ENCODE measurements at places on chromosomes 6 and 20.

GRCh38 chr6:54586251-54586650 lies 260.3 kb upstream of the FAM83B start:
- no peak for DNase-seq

GRCh38 chr6:134658596-134658995 lies 291.3 kb downstream of the ALDH8A1 start:
- DNase-seq = no peak

DNA sequence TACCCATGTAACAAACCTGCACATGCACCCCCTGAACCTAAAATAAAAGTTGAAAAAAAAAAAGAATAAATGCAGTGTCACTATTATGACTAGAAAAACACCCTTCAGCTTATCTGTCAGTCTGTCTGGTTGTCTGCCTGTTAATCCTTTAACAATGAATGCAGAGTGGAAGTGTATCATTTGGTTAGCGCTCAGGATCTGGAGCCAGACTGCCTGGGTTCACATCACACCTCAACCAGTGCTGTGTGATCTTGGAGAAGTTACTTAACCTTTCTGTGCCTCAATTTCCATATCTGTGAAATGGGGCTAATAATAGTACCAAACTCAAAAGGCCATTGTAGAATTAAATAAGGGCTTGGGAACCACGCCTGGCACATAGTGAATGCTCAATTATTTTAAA lies 16.8 kb downstream of the ETV7 start:
- no peak for DNase-seq

DNA sequence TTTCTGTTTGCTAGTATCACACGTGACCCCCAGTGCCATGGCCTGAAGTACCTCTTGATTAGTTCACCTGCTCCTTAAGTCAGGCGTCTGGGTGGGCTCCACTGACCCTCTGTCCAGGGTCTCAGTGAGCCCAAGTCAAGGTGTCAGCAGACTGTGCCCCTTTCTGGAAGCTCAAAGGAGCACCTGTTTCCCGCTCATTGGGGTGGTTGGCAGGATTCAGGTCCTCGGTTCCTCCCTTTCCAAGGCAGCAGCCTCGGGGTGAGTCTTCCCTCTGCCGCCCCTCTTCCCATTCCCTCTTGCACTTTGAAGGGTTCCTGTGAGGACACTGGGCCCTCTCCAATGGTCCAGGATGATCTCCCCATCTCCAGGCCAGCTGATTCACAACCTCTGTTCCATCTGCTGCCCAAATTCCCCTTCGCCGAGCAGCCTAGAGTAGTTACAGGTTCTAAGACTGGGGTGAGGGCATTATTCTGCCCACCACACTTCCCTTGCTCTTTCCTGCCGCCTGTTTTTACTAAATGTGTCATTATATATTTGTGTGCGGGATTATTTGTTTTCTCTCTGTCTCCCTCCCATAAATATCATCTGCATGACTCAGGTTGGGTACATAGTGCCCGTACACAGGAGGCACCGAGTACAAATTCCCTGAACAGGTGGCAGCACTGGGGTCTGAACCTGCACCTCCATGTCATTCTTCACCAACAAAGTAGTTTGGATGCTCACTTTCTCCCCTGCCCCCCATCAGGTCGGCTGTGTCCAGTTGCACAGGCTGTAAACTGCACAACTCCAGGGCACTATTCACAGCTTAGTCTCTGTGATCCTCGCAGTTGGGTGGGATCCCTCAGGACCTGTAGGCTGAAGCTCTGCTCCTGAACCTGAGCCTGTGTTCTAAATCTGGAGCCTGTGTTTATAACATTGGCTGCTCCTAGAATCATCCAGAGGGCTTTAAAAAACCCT lies 58.5 kb downstream of the RBM38 start:
- no peak for DNase-seq

DNA sequence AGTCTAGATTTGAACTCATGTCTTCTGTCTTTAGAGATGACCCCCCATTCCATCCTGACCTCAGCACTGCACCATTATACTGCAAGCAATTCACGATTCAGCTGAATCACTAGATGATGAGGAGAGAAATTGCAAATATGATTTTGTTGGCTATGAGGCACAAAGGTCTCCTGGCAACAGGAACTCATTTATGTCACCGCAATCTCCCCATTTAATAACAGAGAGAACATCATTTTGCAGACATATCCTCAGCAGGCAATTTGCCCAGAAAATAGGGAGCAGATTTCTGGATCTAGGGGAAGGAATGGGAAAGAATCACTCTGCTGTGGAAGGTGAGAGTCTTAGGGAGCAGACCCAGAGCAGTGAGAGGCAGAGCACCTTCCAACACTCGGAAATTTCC lies 303.0 kb downstream of the PAX1 start:
- DNase-seq = no peak

GRCh38 chr20:16828666-16829305 lies 80.6 kb downstream of the OTOR start:
- DNase-seq = no peak

DNA sequence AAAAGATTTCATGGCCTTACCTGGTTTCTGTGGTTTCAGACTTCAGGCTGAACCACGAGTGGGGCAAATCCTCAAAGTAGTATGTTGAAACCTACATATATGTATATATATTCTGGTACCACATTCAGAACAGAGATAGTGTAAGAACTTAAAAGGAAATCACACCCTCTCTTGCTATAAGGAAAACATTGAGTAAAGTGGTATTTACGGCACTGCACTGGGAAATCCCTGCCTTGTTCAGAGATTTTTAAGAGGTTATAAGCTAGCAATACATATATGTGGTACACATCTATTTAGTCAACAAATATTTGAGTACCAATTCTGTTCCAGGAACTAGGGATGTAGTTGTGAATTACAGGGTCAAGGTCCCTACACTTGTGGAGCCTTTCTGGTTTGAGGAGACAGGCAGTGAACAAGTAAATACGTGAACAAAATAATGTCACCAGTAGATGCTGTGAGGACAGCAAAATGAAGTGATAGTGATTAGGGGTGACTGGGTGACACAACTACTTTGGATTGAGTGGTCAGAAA lies 1.7 kb downstream of the TM9SF4 start:
- DNase-seq = no peak

DNA sequence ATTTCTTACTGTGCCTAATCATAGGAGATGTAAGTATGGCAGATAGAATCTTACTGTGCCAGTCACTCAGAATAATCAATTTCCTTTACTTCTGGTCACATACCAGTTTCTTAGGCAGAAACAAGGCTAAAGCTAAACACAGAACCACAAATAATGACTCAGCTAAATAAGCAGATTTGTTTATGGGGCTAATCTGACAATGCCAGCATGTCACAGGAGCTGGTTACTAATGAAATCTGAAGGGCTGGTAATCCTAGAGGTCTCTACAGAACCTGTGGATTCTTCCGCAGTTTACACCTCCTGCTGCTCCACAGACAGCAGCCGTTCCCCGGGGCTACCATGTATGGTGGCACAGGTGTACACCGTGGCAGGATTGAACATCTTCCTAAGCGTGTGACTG lies 80.8 kb downstream of the LYRM4 start:
- DNase-seq = no peak

DNA sequence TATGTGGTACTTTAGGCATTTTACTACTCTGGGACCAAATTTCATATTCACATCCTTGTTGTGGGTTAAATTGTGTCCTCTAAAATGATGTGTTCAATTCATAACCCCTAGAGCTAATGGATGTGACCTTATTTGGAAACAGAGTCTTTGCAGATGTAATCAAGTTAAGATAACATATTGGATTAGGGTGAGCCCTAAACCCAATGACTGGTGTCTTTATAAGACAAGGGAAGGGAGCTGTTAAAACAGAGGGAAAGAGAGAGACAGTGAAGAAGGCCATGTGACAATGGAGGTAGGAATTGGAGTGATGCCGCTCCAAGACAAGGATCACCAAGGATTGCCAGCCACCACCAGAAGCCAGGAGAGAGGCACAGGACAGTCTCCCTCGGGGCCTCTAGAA lies 220.0 kb downstream of the ADGRG6 start:
- no peak for DNase-seq

DNA sequence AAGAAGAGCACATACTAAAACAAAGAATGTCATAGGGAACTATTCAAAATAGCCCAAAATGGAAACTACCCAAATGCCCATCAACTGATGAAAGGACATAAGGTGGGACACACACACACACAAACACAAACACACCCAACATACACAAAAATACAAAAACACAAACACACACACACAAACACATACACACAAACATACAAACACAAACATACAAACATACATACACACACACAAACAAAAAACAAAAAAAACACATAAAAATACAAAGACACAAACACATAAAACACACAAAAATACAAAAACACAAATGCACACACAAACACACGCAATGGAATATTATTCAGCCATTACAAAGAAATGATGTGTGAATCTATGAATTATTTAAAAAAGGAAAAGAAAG lies 203.6 kb downstream of the ERMARD start:
- no peak for DNase-seq

DNA sequence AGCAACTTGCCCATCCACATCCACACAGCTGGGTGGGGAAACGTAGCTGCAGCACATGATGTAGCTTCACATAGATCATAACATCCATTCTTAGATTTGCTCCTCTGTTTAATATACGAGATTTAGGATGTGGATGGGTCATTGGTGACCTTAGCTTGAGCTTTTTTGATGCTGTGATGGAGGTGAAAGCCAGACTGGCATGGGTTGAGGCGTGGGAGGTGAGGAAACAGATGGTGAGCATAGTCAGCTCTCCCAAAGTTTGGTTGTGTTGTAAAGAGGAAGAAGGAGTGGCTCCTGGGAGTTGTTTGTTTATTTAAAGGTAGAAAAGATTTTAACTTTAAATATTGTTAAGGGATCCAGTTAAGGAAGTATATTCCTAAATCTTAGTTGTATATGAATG lies 5.3 kb downstream of the ARFGEF2 start:
- DNase-seq = no peak

- no peak for DNase-seq
Measured at GRCh38 chr6:32906539-32906938, 34.3 kb downstream of the HLA-DMB start.

DNA sequence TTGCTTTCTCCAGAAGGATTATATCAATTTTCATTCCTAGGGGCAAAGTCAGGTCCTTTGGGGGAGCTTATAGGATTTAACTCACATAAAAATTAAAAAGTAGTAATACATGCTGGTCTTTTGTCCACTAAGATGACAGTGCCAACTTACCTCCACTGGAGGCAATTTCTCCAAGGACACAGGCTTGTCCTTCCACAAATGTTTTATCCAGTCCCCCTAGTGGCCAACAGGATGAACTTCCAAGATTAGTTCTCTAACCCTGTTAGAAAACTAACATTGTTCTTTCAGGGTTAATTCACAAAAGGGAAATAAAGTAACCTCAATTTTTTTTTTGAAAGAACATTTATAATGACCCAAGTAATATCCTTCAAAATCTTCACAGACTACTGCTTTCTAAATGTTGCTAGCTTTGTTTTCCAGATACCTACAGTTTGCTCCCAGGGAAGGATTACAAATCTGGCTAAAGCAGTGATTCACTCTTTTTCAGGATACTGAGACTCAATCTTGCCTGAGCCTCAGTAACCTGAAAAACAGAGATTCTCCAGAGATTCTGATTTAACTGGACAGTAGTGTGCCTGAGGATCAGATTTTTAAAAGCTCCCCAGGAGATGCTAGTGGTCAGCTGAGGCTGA lies 31.7 kb upstream of the UBR2 start:
- no peak for DNase-seq

Data from activated gamma-delta T cell treated with Interleukin-2 at 50 U/mL for 16 hours (primary cell).